ENCODE measurements at places on chromosomes 11 and 22.
A peak's percentile ranks its signal among the peaks of the same experiment; 100 is the strongest.

GRCh38 chr22:42780070-42780540 is 59.4 kb upstream of the A4GALT start:
- peak; percentile 6 for DNase-seq

- no peak for DNase-seq
Observed at GRCh38 chr11:18253233-18253632, 4.8 kb upstream of the SAA2 start.

DNA sequence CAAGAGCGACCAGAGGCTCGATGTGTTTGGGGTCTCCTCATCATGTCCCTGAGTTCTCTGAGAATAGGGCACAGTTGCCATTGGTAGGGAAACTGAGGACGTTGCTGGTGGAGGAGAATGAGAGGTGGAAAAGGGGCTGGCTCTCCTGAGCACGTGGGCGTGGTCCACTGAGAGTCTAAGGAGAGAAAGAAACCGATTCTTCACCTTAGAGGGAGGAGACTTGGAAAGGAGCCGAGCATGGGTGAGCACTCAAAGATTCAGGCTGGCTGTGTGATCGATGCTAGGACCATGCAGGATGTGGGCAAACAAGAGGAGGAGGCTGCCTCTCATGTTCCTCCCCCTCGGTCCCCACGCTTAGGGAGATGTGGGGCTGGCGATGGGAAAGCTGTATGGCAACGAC is 19.8 kb upstream of the TLCD5 start:
- DNase-seq, result no peak

DNA sequence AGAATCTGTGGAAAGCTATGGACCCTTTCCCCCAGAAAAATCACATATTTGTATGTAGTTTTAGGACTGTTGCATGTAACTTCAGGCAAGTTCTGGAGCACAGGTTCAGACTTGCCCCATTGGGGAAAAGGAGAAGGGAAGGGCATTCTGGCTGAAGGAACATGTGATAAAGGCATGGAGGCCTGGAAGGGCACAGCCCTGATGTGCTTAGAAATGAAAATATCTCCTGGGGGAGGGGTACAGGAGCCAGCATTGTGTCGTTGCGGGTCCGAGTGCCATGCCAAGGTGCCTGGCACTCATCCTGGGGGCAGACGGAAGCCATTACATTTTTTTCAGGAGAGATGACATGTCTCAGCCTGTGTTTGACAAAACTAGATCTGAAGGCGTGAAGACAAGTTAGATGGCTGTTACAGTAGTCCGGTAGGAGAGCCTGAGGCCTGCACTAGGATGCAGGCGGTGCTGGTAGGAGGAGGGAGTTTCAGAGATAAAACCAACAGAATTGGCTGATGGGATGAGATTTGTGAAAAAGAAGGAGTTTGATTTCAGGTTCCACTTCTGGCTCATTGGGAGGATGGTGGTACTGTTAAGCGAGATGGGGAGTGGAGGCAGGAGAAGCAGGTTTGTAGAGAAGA is 96.9 kb downstream of the TEAD1 start:
- no peak for DNase-seq

GRCh38 chr11:58562375-58562800 is 13.3 kb downstream of the LPXN start:
- DNase-seq, result no peak

- no peak for DNase-seq
Observed at GRCh38 chr22:24440270-24440717, 12.9 kb downstream of the ADORA2A start.

DNA sequence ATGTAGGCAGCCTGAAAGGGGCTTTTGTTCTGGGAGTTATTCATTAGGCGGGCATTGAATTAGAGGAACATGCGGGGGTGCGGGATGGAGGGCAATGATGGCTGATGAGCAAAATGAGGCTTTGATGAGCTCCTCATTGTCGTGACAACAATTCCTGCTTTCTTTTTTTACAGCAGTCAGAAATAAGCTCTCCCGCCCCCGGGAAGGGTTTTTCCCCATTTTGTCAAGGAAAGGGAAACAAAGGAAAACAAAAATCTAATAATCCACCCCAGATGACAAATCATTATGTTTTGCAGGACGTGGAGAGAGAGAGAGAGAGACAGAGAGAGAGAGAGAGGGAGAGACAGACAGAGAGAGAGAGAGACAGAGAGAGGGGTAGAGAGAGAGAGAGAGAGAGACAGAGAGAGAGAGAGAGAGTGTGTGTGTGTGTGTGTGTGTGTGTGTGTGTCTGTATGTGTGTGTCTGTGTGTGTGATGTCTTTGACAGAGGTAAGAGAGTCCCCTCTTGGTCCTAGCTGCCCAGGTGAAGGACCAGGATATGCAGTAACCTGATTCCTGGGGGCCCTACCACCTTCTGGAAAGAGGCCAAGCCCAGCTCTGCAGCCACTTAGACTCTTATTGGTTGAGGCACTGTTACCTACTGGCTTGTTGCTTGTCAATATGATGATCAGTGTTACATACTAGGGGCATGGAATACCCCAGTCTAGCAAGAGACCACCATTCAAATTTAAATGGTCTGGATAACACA is 46.7 kb upstream of the PARVA start:
- DNase-seq, result no peak

GRCh38 chr22:39449708-39450107 is 7.1 kb upstream of the MGAT3 start:
- no peak for DNase-seq

GRCh38 chr11:76317296-76317695 is 63.6 kb downstream of the THAP12 start:
- no peak for DNase-seq

GRCh38 chr11:57214098-57214417 is 23.0 kb downstream of the APLNR start:
- DNase-seq, result no peak

GRCh38 chr11:28114731-28115130 is 6.5 kb downstream of the METTL15 start:
- DNase-seq, result no peak

- DNase-seq, result no peak
Observed at GRCh38 chr11:65065851-65066250, 7.5 kb upstream of the NAALADL1 start.

GRCh38 chr22:37751449-37752188 is 54.8 kb downstream of the TRIOBP start:
- DNase-seq, result no peak

DNA sequence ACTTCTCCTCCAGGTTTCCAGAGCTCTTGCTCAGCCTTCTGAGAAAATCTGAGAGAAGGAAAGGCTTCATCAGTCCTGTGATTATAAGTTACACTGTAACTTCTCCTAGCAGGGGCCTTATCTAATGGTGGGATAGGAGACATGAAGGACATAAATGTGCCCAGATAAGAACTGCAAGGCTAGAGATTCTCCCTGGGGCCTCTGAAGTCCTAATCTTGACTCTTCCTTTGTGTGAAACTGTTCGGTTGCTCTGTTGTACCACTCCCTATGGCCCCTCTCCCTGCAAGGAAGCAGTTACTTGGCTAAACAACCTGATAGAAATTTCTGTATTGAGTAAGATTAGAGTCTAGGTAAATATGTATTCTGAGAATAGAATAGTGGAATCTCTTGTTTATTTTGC is 780.9 kb downstream of the ETS1 start:
- DNase-seq, result no peak

DNA sequence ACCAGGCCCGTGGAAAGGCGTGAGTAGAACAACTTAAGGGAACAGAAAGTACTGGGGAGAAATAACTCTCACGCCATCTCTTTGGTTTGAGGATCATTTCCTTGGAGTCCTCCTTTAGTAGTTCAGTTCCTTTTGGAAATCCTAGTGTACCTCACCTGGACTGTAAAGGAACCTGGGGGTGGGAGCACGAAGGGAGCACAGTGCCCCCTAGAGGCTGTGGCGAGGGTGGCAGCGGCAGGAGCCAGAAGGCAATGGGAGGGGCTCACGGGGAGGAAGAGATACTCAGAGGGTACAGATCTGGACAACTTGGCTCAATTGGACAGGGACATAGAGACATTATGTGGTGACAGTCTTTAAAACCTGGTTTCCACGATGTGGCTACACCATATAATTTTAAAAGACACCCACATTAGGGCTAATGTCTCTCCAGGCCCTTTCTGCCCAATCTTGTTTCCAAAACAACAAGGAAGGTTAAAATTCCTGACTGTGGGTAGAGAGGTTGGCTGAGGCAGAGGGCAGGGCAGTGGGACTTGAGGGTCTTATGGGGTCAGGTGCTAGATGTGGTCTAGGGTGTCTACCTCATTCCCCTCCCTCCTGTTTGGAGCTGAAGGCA is 87.0 kb downstream of the CSNK2A3 start:
- DNase-seq, result peak; percentile 58

DNA sequence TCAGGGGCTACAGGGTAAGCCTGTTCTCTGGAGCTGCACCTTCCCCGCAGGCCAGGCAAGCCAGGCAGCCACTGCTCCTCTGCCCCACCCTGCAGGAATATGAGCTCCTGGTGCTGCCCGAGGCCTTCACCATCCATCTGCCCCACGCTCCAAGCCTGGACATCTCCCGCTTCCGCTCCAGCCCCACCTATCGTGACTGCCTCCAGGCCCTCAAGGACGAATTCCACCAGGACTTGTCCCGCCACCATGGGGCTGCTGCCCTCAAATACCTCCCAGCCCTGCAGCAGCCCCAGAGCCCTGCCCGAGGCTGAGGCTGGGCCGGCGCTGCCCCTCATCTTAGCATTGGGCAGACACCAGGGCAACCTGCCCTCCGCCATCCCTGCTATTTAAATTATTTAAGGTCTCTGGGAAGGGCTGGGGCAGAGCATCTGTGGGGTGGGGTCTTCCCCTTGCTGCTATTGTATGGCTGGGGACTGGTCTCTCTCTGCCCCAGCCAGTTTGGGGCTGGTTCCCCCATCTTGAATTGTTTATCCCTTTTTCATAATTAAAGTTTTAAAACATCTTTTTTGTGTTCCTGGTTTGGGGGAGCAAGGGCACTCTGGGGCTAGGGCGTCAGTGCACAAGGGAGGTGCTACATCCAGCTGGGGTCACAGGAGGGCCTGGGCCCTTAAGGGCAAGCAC is 6.2 kb downstream of the LARGE2 start:
- DNase-seq, result no peak

GRCh38 chr11:68025047-68025446 is 5.4 kb upstream of the NDUFS8 start:
- no peak for DNase-seq

GRCh38 chr11:19853016-19853415 is 140.4 kb downstream of the NAV2 start:
- DNase-seq, result no peak

Data from T-helper 9 cell (primary cell).